Ascending aorta (tissue), 2 donors: ENCODE measurements at places on chromosomes 1 and 21.
A peak's percentile ranks its signal among the peaks of the same experiment; 100 is the strongest.

DNA sequence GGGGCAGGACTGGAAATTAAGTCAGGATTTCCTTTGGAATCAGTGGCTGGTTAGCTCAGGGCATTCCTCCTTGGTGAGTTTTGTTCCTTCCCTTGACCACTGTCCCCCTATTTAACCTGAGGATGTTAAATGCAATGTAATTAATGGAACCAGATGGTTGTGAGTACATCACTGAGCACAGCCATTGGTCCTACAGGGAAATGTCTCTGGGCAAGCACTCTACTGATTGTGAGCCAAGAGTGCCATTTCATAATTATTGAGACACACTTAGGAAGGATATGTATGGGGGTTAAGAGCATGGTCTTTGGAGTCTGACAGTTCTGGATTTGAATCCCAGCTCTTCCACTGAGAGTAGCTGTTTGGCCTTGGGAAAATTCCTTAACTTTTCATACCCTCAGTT lies 74.4 kb downstream of the SPAG17 start:
- DNase-seq, result no peak

GRCh38 chr1:164748253-164748899 lies 189.4 kb downstream of the PBX1 start:
- DNase-seq, result no peak

GRCh38 chr21:38942748-38943211 lies 137.1 kb downstream of the ETS2 start:
- DNase-seq, result no peak

- no peak for DNase-seq
These were observed 12.9 kb downstream of the NEK7 start for GRCh38 chr1:198169672-198170071.

GRCh38 chr1:56463376-56463775 lies 116.0 kb downstream of the PLPP3 start:
- DNase-seq, result no peak

- no peak for DNase-seq
These were observed 14.0 kb downstream of the SEMA6C start for GRCh38 chr1:151132335-151133017.

DNA sequence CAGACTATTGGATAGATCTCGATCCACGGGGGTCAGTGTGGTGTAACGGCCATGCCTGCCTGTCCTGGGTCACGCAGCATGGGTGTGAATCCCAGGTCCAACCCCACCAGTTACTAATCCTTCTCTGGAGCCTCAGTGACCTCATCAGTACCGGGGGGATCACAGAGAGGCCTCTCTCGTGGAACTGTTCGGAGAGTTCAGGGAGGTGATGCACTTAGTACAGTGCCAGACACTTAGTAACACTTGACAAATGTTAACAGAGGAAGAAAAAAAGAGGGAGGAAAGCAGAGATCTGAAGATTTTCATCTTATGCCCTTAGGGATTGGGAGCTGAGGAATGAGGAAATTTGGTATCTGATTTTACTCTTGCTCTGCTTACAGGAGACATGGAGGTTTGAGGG lies 2.9 kb downstream of the ABCA4 start:
- peak; percentile 55 for DNase-seq

DNA sequence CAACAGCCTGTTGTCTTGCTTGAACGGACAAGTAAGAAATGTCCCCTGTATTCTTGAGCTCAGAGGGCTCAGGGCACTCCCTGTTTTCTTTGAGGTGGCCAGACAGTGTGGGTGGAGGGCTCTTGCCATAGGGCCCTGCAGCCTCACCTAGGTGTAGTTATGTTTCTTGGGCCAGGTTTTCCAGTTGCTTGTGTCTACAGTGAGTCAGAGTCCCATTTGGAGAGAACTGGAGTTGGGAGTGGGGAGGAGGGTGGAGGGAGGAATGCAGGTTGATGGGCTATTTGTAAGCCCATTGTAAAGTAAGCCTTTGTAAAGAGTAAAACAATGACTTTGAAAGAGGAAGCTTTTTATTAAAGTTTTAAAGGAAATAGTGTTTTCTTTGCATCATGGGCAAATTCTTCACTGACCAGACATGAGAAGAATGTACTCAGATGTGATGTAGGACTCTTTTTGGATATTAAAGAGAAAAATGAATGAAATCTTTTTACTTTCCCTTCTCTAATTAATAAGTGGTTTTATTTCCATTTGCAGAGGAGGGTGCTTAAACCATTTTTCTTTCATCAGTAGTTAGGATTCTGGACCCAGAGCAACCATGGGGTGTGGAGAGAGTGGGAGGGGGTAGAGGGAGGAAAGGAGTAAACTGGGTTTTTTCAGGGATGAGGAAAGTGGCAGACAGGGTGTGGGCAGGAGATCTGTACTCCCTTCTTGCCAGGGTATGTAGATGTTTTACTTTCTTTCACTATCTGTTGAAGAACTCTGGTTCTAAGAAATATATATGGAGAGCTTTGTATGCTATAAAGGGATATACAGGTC lies 45.1 kb upstream of the MACF1 start:
- no peak for DNase-seq

DNA sequence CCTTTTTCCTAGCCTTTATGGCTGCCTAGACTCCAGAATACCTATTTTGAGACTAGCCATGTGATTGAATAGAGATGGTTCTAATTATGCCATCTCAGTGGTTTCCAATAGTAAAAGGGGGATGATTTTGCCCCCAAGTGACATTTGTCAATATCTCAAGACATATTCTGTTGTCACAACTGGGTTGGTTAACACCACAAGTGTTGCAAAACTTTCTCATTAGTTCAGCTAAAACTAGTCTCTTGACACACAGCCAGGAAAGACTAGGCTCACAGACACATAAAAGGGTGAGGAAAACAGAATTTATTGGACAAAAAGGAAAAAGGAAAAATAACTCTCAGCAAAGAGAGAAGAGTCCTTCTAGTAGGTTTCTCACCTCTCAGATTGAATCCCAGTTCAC lies 39.9 kb upstream of the GBP5 start:
- DNase-seq, result no peak

GRCh38 chr1:43327549-43328292 lies 9.9 kb upstream of the MPL start:
- DNase-seq, result no peak

GRCh38 chr1:4050998-4051397 lies 150.9 kb upstream of the C1orf174 start:
- no peak for DNase-seq

- no peak for DNase-seq
These were observed 121.9 kb downstream of the ATG4C start for GRCh38 chr1:62905872-62906271.

- DNase-seq, result no peak
These were observed 2.7 kb downstream of the SCYL3 start for GRCh38 chr1:169890761-169891538.
